ENCODE measurements at places on chromosomes 7 and 10.

- no peak for DNase-seq
Measured at GRCh38 chr10:99952799-99953198, 56.9 kb downstream of the DNMBP start.

DNA sequence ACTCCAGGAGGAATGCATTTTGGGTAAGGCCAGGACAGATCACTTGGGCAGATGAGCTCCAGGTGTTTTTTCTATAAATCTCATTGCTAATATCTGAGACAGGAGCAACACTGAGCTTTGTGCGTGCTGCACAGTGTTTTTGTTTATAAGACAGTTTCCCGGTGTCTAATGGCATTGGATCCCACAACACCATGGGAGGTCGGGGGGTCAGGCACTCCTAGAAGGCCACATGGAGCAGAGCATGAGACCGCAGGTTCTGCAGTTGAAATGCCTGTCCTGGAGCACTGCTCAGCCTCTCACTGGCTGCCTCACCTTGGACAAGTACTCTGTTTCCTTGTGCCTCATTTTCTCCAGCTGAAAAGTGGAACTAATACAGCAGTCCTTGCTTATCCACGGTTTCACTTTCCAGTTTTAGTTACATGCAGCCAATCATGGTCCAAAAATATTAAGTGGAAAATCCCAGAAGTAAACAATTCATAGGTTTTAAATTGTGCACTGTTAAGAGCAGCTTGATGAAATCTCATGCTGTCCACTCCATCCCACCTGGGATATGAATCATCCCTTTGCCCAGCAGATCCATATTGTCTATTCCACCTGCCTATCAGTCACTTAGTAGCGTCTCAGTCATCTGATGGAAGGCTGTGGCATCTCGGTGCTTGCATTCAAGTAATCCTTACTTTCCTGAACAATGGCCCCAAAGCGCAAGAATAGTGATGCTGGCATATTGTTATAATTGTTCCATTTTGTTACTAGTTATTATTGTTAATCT lies 35.2 kb downstream of the ATXN7L1 start:
- DNase-seq, result no peak

DNA sequence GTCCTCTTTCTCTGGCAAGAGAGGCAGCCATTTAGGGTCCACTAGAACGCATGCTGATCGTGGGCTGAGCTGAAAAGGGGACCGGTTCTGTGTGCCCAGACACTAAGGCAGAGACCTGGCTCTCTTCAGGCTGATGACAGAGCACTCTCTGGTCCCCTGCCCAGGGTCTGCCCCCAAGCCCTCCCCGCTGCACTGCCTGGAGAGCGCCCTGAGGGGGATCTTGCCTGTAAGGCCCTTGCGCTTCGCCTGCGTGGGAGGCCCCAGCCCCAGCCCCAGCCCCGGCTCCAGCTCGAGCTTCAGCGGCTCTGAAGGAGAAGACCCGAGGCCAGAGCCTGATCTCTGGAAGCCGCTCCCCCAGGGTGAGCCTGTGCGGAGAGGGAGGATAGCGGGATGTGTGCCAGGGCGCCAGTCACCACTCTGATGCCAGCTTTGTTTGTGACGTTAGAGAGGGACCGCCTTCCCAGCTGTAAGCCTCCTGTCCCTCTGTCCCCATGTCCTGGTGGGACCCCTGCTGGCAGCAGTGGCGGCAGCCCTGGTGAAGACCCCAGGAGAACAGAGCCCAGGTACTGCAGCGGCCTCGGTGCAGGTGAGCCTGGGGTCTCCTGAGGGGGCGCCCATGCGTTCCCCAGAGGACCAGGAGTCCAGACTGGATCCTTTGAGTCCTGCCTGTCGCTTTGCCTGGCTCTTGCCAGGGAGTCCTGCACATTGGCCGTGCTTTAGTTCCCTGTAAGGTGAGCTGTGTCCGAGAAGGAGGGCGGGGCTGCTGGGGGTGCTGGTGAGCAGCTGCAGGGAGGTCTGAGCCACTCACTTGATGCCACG lies 43.2 kb downstream of the ZNF467 start:
- no peak for DNase-seq

GRCh38 chr7:132061937-132062336 lies 505.5 kb upstream of the PODXL start:
- no peak for DNase-seq

DNA sequence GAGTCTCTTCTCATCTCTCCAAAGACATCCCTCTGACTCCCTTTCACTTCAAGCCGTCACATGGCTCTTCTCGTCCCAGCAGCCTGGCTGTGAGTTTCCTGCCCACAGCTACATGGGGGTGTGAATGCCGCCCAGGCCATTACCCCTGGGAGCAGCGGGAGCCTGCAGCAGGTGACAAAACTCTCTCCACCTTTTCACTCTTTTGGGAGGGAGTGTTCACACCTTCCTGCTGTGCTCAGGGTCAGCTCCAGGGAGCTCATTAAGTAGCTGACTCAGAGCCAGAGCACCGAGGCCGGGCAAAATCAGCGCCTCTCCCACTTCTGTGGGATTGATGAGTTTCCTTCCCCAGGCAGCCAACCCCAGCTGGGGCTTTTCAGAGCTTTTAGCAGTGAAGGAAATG lies 271.3 kb downstream of the TYW1 start:
- no peak for DNase-seq

GRCh38 chr10:71483135-71483534 lies 86.4 kb downstream of the CDH23 start:
- no peak for DNase-seq

DNA sequence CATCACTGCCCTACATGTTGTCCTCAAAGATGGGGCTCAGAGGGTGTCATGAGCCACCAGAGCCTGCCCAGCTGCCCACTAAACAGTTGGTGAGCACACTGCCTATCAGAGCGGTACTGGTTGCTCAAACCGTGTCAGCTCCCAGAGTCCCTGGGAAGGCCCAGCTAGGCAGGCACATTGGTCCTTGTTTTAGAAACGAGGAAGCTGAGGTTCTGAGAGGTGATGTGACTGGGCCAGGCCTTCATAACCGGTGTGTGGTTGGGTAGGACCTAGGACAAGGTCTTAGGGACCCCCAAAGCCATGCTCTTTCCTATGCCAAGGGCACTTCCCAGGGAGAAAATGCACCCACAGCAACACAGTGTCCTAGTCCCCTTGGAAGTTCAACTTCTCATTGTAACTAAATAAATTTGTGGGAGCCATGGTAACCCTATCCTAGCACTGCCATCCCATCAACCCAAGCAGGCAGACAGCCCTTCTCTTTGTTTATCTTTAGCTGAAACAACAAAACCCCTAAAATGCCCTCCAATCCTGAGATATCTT lies 174.7 kb upstream of the PDE1C start:
- DNase-seq, result no peak

DNA sequence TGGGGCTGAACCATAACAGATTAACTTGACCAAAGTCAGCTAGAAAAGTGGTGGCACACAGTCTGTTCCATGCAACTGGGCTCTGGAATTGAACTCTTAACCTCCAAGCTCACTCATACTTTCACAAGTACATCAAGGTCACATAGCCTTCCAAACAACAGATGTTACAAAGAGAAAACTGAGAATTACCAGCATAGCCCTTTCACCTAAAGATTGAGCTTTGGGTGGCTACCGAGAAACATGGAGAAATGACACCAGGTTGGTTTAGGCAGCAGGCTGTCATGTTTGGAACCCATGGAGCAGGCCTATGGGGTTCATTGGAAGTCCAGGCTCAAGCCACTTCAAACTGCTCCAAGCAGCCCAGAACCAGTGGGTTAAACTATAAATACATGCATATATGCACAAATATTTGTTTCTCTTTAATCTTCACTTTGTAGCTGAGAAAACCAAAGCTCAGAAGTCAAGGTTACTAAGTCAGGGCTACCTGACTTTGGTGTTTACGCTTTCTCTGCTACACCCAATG lies 59.1 kb downstream of the MALSU1 start:
- DNase-seq, result no peak

DNA sequence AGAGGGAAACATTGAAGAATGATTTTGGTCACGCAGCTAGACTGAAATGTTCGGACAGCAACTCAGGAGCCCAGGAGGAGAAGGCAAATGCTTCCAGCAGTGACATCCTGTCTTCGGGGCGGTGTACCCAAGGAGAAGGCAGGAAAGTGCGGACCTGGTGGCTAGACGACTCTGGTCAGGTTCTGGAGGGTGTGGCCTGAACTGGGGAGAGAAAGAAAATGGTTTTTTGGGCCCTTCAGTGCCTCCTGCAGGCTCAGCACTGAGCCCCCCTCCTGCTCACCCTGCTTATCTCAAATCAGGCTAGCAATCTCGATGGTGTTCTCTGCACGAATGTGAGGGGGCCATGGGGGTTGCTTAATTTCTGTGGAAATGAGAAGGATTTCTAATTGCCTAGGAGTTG lies 26.7 kb upstream of the TARP start:
- no peak for DNase-seq

- no peak for DNase-seq
Measured at GRCh38 chr10:11299125-11299524, 281.5 kb downstream of the CELF2 start.

DNA sequence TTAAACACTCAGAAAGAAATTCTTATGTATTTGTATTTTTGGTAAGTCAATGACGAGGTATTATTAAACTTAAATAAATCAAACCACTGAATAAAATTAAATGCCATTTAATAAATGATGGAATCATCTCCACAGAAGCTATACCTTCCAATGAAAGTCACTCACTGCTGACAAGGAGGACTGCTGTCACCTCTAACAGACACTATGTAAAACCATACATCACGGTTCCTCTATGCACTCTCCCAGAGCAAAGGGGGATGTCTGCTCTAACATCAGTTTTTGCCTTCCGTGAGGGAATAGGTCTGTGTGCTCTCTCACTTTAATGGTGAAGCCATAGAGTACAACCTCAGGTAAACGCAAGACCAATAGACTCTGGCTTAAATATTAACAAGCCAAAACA lies 99.7 kb upstream of the DDC start:
- DNase-seq, result no peak

DNA sequence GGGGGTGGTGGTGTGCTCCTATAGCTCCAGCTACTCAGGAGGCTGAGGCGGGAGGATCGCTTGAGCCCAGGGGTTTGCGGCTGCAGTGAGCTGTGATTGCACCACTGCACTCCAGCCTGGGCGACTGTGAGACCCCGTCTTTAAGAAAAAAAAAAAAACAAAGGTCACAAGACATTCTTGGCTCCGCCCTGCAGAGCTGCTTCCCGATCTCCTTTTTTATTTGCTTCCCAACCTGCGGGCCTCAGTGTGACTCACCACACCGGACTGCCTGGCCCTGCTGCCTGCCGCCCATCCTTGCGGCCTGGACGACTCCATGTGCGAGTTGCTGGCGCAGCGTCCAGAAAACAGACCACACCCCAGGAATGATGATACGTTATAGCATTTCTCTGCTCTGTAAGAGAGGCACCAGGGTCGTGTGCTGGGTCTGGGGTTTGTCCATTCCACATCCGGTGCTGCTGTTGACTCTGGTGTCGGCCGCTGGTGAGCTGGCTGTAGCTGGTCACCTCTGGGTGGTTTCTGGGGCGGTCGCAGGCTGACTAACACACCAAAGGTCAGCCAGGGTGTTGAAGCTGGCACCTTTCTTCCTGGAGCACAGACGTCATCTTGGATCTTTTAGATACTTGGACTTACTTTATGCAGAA lies 123.6 kb downstream of the TCF7L2 start:
- DNase-seq, result no peak

DNA sequence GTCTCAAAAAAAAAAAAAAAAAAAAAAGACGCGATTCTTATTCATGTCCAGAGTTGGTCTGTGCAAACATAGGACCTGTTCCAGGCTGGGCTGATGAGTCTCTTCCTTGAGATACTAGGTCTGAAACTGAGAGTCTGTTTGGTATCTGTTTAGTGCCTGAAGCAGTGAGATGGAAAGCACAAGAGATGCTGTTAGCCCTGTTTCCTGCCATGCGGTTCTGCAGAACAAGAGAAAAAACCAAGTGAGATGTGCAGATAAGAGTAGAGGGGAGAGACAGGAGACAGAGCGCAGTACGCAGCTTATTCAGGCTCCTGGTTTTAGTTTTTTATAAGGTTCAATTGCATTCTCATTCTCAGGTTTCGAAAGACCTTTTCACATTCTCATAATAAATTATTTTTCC lies 85.8 kb upstream of the PRKCQ start:
- peak; percentile 62 for DNase-seq

- DNase-seq, result no peak
Measured at GRCh38 chr10:31994926-31995325, 61.3 kb downstream of the KIF5B start.

- peak; percentile 43 for DNase-seq
Measured at GRCh38 chr7:117212969-117213877, 109.6 kb downstream of the WNT2 start.

DNA sequence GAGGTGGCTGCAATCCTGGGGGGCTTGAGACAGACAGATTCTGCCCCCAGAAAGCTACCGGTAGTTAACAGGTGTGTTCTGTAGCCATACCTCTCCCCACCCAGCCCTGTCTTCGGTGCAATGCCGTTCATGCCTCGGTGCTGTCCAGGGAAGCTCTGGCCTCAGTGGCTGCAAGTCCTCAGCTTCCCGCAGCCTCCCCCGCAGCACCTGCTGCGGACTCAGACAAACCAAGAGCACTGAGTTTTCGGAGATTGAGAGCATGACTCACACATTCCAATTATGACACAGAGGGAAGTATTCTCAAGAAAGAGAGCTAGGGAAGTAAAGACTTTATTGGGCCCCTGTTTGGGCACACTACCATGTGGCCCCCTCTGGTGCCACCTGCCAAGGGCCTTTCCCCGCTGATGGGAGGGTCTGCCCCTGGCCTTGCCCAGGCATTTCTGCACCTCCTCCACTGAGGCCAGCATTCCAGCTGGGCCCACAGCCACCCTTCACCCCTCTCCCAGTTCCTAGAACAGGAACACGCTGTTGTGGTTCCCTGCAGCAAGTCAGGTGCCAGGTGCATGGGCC lies 30.2 kb upstream of the EZH2 start:
- peak; percentile 40 for DNase-seq

- no peak for DNase-seq
Measured at GRCh38 chr10:106652279-106652678, 512.2 kb downstream of the SORCS1 start.

- no peak for DNase-seq
Measured at GRCh38 chr10:58210160-58210559, 57.5 kb downstream of the IPMK start.

- no peak for DNase-seq
Measured at GRCh38 chr7:123782071-123782798, 33.4 kb upstream of the WASL start.

DNA sequence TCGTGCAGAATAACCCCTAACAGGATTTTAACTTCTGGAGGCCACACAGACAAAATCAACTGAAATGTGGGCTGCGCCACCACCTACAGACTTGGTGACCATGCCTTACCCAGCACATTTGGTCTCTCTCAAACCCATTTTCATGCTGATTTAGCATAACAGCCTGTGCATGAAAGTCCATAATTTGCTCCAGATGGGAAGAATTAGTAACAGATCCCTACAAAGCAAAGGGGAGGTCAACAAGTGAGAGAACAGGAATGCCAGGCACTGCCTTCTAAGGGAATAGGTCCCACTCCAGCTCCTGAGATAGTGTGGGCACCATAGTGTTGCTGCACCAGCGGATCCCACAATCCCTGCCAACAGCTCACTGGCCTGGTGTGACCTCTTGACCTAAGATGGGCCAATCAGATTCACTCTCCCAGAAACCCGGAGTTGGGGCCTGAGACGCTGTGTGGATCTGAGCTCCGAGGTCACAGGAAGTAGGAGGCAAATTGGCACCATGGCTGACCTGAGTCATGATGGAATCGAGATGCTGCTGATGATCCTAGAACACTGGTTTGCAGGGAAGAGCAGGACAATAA lies 32.4 kb downstream of the SLIT1 start:
- DNase-seq, result no peak
